ENCODE measurements at places on chromosomes 6 and 20.

DNA sequence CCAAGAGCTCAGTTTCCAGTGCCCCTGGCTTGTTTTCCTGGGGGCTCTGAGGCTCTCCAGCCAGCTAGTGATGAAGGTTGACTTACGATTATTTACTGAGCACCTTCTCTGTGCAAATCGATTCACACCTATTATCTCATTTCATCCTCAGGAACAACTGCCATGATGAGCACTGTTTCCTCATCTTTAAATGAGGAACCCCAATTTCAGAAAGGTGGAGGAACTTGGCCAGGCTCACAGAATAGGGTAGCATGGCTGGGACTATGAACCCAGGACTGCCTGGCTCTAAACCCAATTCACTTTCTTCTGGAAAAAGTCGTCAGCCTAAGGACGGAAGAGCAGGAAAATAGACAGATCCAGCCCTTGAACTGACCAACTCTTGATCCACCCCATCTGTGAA, 3.5 kb upstream of the BPI start:
- DNase-seq: no peak

GRCh38 chr20:37246736-37247135, 14.9 kb downstream of the GHRH start:
- no peak for DNase-seq

DNA sequence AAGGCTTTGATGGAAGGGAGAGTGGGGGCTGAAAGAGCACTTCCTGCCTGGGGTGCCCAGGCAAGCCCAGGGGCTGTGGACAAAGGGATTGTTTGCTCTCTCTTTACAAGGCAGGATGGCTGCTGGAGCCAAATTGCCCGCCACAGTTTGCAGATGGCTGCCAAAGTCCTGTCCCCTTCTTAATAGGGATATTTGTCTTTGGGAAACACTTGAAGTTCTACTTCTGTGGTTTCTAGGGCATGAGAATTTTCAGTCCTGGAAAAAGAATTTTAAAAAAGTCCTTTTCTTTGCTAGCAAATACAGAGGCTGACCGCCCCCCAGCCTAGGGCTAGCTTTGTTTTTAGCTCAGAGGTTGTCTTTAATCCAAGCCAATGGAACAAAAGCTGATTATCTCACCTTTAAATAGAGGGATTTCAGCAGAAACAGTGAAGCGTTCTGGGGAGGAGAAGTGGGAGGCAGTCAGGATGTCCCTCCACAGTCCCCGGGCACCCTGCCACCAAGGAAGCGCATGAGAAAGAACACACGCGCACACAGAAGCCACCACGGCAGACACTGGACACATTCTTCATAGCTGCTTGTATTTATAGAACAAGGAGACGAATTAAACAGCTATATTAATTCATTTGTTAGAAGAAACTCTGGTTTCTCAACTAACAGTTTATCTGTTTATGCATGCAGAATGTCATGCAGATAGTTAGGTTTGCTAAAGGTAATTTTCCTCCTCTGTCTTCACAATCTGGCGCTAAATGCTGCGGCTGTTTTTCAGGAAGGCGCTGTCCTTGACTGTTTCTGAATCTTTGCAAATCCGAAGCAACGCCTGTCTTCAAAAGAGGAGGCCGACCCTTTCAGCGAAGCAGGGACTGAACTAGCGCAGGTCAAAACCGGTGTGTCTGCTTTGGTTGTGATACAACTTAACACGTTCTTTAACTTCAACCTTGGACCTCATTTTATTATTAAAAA, 736.9 kb downstream of the QKI start:
- no peak for DNase-seq

DNA sequence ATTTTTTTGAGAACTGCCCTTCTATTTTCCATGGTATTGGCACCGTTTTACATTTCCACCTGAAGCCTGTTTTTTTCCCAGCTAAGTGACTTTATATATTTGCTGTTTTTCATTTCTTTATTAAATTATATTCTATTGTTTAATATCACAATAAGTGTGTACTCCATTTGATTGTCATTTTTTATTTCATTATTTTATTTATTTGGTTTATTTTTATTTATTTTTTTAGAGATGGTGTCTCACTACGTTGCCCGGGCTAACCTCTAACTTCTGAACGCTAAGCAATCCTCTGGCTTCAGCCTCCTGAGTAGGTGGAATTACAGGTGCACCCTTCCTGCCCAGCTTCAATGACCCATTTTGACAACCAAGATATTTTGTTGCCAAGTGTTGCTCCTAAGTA, 202.6 kb downstream of the SIM1 start:
- DNase-seq: no peak

DNA sequence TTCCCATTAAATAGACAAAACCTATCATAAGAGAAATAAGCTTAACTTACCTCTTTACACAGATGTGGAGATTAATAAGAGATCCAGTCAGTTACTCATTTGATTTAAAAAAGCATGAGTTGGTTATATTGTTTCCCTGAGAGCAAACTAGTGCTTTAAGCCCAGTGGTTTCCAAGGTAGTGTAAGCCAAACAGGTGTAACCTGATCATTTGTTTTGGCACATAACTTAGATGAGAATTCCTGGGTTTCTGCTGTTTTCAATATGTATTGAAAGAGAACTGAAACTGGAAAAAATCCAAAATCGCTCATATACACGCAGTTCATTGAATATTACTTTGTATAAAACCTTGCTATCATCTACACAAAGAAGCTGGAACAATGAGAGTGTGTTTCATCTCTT, 30.5 kb upstream of the SMIM8 start:
- no peak for DNase-seq

DNA sequence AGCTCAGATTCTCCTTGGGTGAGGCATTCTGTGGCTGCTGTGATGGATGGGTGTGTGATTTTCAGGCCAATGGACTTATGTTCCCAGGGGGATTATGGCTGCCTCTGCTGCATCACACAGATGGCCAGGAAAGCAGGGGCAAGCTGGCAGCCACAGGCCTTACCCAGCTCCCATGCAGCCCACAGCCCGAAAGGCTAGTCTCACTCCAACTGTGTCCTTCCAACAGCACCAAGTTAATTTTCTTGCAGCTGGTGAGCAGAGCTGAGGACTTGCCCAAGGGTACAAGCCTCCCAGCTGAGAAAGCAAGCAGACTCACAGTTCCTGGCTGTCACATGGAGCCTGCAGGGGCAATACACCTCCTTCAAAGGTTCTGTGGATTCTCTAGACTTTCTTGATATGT, 155.2 kb upstream of the KHDRBS2 start:
- DNase-seq: no peak

- DNase-seq: peak; percentile 72
Observed at GRCh38 chr6:11496152-11497060, 41.1 kb upstream of the TMEM170B start.

- no peak for DNase-seq
Observed at GRCh38 chr20:56504373-56505005, 20.1 kb upstream of the FAM209A start.

DNA sequence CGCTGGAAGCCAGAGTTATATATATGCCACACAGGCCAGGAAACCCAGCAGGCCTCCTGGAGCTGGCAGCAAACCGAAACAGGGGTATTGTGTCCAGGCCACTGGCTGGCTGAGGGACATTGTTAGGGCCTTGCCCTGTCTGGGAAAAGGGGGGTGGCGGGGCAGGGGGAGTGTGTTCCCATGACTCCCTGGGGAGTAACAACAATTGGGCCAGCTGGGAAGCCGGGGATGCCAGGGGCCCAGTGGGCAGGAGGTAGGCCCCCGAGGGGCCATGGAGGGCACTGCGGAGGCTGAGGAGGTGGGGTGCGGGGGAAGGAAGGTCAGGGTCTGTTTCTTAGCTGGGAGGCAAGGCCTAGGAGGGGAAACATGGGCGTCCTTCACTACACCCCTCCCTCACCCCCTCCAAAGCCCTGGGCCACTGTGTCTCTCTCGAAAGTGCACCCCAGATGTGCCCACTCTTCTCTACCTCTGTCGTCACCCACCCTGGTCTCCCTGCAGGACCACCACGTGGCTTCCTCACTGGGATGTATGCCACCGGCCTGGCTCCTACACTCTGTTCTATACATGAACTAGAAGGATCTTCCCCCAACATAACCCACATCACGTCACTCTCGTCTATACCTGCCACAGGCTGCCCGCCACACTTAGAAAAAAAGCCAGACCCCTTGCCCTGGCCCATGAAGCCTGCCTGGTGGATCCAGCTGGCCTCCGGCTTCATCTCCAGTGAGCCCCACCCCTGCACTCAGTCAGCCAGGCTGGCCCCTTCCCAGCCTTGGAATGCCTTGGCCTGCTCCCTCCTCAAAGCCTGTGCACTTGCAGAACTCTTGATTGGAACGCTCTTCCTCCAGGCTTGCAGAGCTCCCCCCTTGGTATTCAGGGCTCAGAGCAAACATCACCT, 7.8 kb upstream of the E2F1 start:
- DNase-seq: no peak

- no peak for DNase-seq
Observed at GRCh38 chr6:165636402-165637048, 26.5 kb downstream of the PDE10A start.

DNA sequence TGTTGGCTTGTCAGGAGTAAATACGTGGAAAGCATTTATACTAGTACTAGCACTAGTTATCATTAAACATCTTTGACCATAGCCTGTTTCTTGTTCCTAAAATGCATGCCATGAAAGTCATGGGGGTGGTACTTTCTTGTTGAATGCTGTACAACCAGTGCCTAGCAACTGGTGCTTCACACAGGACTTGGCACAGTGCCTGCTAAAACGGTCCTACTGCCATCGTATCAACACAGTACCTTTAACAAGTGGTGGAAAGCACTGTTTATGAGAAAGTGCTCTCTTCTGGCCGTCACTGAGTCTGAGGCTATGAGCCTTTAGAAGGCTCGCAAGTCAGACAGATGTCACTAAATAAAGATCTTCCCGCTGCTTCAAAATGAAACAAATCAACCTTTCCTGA, 21.6 kb downstream of the ZNFX1 start:
- DNase-seq: no peak

DNA sequence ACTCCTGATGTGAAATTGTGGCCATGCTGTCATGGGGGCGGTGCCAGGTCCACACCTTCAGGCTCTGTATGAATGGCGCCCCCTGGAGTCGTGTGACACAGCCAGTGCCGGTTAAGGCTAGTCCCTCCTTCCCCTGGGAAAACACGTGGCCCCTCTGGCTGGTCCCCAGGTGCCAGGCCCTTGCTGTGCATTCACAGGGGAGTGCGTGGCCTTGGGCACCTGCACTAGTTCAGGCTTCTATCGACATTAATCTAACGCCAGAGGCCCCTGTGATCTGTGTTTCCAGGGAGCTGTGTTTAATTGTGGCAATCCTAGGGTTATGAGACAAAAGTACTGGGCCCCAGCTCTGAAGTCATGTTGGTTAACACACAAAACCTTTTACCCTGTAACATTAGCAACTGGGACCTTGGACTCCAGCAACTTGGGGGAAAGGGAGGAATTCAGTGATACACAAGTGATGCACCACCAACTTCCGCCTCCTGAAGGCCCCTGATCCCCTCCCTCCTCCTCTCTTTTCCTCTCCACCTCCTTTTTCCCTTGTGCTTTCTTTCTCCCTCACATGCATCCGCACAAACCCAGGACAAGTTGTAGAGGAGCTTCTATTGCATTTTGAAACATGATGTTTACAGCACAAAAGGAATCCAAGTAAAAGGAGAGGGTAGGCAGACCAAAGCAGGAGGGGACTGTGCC, 74.0 kb downstream of the SSR1 start:
- peak; percentile 65 for DNase-seq

DNA sequence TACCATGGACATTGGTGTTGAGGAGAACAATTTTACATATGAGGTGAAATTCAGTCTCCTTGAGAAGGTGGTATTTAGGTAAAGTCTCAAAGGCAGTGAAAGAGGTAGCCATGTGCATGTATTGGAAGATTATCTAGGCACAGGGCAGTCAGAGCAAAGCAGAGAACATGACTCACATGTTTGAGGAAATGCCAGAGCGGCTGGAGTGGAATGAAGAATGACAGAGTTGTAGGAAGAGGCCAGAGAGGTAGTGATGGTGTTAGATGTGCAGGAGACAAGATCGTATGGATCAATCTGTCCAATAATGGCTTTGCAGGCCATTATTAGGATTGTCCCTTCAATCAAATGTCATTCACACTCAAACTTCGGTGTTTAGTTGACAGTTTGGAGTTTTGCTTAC, 449.4 kb upstream of the PTCHD4 start:
- no peak for DNase-seq

- DNase-seq: peak; percentile 98
Observed at GRCh38 chr6:31901953-31902643, at the start of gene ZBTB12. Gene ZBTB12, minus strand, starts transcription at chr6:31902086. Its CDS starts 781 bp downstream, at chr6:31901305.

DNA sequence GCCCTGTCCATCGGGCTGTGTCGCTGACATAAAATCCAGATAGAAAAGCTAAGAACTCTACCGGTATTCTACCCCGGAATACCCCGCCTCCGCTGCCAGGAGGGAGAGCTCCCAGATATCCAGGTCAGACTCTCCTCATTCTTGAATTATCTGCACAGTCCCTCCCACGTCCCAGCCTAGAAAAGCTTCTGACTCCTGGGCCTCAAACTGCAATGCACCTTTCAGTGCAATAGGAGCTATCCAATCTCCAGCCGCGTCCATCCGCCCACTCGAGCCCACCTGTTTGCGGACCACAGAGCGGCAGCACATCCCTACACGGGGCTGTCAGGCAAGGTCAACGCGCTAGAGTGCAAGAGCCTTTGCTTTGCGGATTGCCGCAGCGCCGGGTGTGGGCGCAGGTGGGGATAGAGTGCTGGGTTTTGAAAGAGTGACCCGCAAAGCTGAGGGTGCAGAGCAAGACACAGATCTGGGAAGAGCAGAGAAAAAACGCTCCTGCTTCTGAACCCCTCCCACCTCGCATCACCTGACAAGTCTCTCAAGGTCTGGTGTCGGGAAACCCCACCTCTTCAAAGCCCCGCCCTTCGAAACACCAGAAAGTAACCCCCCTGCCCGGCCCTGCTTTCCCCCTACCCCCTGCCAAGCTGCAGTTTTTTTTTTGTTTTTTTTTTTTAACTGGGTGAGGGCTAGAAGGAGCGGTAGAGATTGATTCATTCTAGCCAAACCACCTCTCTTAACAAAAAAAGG, 1.3 kb downstream of the TAPBP start:
- no peak for DNase-seq

- DNase-seq: no peak
Observed at GRCh38 chr20:47802975-47803374, 17.7 kb upstream of the SULF2 start.

DNA sequence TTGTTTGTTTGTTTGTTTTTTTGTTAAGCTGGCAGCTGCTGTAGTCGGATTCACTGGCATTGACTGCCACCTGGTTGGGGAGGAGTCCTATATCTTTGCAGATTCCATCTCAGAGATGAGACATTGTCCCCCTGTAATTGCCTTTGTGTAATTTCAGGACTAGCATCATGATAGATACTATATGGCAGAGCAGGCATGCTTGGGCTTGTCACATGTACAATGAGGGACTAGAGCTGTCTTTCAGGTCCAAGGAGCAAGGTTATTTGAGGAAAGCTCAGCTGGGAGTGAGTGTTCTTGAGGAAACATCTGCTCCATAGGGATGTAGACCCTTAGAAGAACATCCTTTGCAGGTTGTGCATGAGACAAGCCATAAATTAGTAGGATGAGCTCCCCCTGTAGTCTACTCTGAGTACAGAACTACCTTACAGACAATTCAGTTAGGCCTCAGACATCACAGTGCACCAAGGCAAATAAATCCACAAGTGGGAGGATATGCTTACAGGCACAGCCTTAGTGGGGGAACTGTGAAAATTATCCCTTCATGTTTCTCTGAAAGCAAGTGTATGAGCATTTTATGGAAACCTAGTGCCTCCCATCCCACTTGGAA, 62.1 kb downstream of the BMP2 start:
- DNase-seq: no peak

- DNase-seq: no peak
Observed at GRCh38 chr20:31596831-31597480, 8.1 kb upstream of the ID1 start.

GRCh38 chr6:136608991-136609390, 58.8 kb upstream of the MAP7 start:
- no peak for DNase-seq

Measured in right renal cortex interstitium (tissue), 3 donors.